ENCODE measurements at places on chromosomes 3 and 15. TPM values are rescaled to one million over a fixed set of nuclear protein-coding genes. Genes with fewer than 3 reads are reported as not detected.
A peak's percentile ranks its signal among the peaks of the same experiment; 100 is the strongest.

GRCh38 chr3:152961323-152961722, 126.4 kb downstream of the P2RY1 start:
- no peak for DNase-seq

GRCh38 chr3:48663489-48664312, 1.0 kb upstream of the CELSR3 start:
- peak; percentile 98 for DNase-seq

The APBA2 gene
- total RNA-seq, result 50.8 TPM

The LRRC2 gene
- 0.20 TPM for total RNA-seq

GRCh38 chr15:77506311-77507142, 85.8 kb downstream of the HMG20A start:
- DNase-seq, result no peak

The PRR20G gene
- not detected for total RNA-seq

DNA sequence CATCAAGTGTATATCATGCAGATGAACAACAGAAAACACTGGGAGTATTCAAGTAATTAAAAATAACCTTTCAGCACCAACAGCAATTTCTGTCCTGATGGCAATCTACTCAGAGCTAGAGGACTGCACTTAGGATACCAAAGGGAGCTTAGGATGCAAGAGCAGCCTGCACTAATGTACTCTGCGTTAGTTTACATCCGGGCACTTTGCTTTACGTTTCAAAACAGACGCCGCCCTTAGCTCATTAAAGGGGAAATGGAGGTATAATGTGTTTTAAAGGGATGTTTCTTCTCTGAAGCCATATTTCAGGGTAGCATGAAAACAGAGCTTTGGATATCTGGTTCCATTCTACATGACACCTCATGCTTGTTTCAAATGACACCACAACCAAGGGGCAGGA, 14.0 kb upstream of the B3GNT5 start:
- DNase-seq, result no peak

GRCh38 chr3:31680072-31680870, 147.5 kb downstream of the STT3B start:
- DNase-seq, result no peak

The SKOR1 gene
- not detected for total RNA-seq

The SLC24A5 gene
- not detected for total RNA-seq

- DNase-seq, result no peak
These were observed 10.9 kb downstream of the PROS1 start for GRCh38 chr3:93962798-93963197.

DNA sequence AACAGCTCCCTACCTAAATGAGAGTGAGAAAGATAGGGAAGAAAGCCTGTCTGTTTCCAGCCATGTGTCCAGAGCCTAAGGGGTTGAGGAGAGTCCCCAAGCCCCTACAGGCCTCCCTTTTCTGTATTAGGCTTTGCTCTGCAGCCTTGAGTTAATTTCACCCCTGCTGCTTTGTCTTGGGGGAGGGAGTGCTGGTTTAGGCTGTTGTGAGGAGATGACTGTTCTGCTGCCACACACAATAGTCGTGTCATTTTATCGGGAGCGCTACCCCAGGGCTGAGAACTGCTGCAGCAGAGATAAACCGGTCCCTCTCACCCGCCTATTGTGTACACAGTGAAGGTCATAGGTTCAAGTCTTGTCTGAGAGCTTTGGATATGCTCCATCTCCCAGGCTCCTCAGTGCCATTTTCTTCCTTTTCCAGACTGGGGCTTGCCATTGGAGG, 1.4 kb downstream of the ZNF609 start:
- DNase-seq, result no peak

DNA sequence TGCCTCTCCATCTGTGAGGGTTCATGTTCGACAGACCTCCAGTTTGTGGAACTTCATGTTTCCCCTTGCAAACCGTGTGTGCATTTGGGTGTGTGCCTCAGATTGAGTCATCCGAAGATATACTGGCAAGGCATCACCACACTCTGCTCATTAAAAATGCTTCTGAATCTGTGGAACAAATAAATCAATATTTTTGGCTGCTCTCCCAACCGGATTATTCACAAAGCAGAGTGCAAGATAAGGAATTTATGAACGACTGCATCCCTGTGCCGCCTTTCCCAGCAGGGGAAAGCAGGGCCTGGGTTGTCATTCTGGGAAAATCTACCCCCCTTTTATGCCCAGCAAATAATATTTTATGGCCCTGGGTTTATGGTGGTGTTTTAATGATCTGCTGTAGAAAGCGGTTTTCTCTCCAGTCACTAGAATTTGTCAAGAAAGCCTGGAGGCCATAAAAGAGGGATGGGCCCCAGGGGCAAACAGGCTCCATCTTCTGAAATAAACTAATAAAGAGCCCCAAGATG, 4.2 kb upstream of the WNT5A start:
- peak; percentile 53 for DNase-seq

The ZDHHC23 gene
- total RNA-seq, result 3.9 TPM

GRCh38 chr3:21484057-21484827, 266.8 kb downstream of the ZNF385D start:
- peak; percentile 66 for DNase-seq

DNA sequence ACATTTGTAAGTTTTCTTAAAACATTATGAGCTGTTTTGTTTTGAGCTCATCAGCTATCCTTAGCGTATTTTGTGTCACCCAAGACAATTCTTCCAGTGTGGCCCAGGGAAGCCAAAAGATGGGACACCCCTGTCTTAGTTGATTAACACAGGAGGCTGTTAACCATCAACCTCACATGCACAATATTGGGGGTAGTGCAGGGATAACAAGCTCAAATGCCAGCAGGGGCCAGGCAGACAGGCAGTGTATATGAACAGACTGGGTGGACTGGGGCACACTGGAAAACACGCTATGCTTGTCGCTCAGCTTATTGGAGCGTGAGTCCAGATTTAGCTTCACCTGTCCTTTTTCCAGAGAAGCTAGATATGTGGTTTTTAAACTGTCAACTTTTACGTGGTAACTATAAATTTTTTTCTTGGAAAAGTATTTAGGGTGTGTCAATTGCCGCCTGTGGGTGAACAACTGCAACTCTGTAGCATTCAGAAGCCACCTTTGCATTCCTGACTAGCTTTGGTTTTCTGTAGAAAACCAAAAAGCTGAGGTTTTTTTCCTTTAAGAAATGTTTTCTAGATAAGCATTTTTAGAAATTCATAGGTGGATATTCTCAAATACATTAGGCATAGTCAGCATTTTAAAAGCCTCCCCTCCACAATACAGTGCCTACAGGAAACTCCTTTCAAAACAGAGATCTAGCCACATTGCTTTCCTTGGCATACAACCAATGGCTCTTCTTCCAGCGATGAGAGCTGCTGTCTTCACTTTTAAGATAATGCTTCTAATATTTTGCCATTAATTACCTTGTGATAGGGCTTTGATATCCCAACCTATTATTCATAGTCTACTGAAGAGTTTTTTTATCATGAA, 14.6 kb downstream of the PSMD6 start:
- no peak for DNase-seq

The PCSK6 gene
- total RNA-seq, result 19.8 TPM

The CPN2 gene
- not detected for total RNA-seq

The GOLGA8K gene
- total RNA-seq, result 0.47 TPM

GRCh38 chr15:40776537-40777141, 6.9 kb downstream of the C15orf62 start:
- peak; percentile 68 for DNase-seq

The CHRNA5 gene
- total RNA-seq, result 9.2 TPM

DNA sequence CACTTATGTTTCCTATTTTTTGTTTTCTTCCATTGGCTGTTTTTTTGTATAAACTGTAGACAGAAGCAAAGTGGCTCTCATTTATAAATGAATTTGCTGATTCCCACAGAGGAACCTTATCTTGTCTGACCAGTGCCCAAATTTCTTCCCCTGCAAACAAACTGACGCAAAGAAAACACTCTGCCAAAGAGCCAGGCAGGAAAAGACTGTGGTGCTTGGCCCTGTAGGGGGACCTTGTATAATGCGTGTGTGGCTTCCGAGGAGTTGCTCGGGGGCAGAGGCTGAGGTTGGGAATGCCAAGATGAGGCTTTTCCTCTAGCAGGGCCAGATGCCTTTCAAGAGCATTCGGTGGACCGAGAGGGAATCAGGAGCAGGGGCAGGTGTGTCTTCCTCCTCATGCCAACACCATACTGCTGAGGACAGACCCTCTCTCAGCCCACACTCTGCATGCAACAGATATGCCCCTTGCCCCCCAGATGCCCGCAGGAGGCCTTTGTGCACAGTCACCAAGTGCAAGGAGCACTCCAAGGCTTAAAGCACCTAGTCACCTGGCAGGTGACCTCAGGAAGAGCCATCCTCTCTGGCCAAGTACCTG, 104.3 kb upstream of the ABHD17C start:
- DNase-seq, result no peak

DNA sequence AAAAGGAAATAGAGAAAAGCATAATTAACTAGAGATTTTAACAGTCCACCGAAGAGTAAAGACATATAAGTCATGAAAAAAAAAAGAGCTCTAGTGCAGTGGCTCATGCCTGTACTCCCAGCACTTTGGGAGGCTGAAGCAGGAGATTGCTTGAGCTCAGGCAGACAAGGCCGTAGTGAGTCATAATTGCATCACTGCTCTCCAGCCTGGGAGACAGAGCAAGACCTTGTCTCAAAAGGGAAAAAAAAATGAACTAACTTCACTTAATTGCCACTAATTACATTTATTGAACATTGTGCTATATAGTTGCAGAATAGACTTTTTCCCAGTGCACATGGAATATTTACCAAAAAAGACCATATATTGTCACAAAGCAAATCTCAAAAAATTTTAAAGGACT, 221.8 kb downstream of the CBLB start:
- DNase-seq, result peak; percentile 96

The ADAMTS7 gene
- total RNA-seq, result 0.23 TPM

The ADGRG7 gene
- not detected for total RNA-seq

DNA sequence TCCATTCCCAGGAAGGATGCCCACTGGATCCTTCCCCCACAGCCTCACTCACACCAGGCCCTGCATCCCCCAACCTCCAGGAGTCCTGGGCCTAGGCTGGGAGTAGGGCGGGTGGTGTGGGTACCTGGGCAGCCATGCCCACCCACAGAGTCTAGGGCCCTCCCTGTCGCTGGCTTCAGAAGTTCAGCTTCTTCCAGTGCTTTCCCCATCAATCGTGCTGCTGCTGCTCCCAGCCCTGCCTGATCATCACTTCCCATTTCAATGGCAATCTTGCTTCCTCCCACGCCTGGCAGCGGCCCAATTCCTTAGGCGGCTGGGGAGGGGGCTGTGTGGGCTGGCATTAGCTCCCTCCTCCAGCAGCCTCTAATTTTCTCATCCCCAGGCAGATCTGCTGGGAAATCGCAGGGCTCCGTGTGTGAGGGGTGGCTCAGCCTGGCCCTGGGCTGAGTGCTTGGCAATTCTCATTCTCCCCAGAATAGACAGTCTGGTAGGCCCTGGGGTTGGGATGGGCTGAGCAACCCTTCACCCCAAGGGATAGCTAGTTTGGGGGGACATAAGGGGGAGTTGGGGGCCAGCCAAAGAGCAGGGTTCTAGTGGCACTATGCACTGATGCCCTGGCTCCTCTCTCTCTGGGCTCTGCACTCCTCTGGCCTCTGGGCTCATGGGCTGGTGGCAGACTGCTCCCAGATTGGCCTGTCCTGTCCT, 66.4 kb downstream of the SCN5A start:
- no peak for DNase-seq

DNA sequence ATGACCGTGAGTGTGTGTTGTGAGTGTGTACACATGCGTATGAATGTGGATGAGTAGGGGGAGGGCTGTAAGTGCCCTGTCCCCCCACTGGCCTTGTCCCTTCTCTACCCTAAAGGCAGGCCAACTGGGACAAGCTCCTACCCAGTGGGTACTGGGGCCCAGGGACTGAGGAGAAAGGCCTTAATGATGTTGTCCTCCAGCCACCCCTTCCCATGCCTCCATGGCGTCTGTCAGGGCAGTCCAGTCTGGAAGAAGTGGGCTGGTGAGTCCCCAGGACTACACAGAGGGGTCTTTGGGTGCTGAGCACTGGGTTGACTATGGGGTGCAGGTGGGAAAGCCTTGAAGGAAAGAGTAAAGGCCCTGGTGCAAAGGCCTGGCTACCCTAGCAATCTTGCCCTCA, 16.9 kb upstream of the CORO2B start:
- DNase-seq, result no peak

- DNase-seq, result no peak
These were observed 70.1 kb downstream of the LMLN start for GRCh38 chr3:198030125-198030524.

The SLC9A9 gene
- 1.5 TPM for total RNA-seq

GRCh38 chr3:23994244-23994569, 49.1 kb downstream of the NR1D2 start:
- no peak for DNase-seq

The NEDD4 gene
- 17.5 TPM for total RNA-seq

DNA sequence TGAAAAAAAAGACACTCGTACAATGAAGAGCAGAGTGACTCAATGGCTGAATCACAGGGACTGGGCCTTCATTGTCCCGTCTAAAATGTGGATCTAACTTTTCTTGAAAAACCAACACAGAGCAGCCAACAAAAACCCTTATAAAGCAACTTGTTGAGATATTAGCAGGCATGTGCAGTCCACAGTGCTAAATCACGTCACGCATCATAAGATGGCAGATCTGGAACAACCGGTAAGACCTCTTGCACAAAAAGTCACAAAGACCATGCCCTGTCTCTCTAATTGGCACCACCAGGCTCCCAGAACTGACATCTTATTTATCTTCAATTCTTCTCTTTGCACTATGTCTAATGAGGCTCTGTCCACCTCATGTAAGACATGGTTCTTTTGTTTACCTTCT, 177.0 kb downstream of the MAGI1 start:
- DNase-seq, result no peak

GRCh38 chr3:114376516-114377185, 82.8 kb downstream of the TIGIT start:
- no peak for DNase-seq

- DNase-seq, result peak; percentile 60
These were observed 112.7 kb downstream of the CHSY1 start for GRCh38 chr15:101138913-101139880.

The PPP1R14D gene
- not detected for total RNA-seq

The TMEM212 gene
- total RNA-seq, result not detected

DNA sequence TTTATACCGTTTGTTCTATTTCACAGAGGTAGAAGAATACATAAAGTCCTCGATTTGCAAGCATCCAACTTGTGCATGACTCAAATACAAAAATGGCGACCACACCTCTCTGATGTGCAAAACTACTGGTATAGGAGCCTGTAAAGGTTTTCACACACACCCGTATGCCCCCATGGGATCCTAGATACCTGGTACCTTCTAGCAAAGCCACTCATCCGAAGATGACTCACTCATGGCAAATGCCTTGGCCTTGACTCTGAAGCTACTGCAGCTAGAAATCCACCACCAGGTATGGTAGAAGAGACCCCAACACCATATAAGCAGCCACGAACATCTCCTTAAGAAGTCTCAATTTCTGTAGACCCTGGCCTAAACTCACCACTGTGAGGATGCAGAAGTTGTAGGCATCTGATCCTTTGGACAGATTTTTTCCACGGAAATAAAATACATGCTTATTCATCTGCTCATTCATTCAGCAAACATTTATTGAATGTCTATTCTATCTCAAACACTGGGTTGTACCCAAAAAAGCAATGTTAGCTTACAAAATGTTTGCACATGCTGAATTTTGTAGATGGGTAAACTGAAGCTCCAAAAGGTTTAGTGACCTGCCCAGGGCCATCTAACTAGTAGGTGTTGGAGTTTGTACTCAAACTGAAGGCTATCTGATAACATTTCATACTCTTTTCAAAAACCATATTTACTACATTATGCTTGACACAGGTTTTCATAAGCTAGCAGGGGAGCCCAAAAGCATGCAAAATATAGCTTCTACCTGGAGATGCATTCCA, 158.8 kb downstream of the RORA start:
- peak; percentile 13 for DNase-seq

The FBXO40 gene
- total RNA-seq, result 0.05 TPM

- peak; percentile 88 for DNase-seq
These were observed 147.2 kb upstream of the TPM1 start for GRCh38 chr15:62895139-62895866.

All from HT1080 (cell line).